IMR-90 (cell line): ENCODE measurements at places on chromosomes 6 and 20. TPM values are rescaled to one million over a fixed set of nuclear protein-coding genes. Genes with fewer than 3 reads are reported as not detected.
A peak's percentile ranks its signal among the peaks of the same experiment; 100 is the strongest.

Gene SLC26A8
- total RNA-seq: not detected in 2 replicates

Gene AURKA
- 83.3 and 88.0 TPM in 2 replicates for total RNA-seq

Gene BEND3
- total RNA-seq: 1.8 and 1.9 TPM in 2 replicates

Gene SMIM26
- total RNA-seq: 42.8 and 49.2 TPM in 2 replicates

Gene BCAS4
- 40.0 and 47.5 TPM in 2 replicates for total RNA-seq

Gene TRIM40
- total RNA-seq: not detected in 2 replicates

Gene MYT1
- total RNA-seq: not detected in 2 replicates

Gene ENPP1
- total RNA-seq: 38.9 and 39.4 TPM in 2 replicates

- DNase-seq: peak; percentile 54
Measured at GRCh38 chr6:44453146-44453545, 65.6 kb downstream of the CDC5L start.

GRCh38 chr6:142744836-142745235 is 200.1 kb downstream of the HIVEP2 start:
- DNase-seq: peak; percentile 54

DNA sequence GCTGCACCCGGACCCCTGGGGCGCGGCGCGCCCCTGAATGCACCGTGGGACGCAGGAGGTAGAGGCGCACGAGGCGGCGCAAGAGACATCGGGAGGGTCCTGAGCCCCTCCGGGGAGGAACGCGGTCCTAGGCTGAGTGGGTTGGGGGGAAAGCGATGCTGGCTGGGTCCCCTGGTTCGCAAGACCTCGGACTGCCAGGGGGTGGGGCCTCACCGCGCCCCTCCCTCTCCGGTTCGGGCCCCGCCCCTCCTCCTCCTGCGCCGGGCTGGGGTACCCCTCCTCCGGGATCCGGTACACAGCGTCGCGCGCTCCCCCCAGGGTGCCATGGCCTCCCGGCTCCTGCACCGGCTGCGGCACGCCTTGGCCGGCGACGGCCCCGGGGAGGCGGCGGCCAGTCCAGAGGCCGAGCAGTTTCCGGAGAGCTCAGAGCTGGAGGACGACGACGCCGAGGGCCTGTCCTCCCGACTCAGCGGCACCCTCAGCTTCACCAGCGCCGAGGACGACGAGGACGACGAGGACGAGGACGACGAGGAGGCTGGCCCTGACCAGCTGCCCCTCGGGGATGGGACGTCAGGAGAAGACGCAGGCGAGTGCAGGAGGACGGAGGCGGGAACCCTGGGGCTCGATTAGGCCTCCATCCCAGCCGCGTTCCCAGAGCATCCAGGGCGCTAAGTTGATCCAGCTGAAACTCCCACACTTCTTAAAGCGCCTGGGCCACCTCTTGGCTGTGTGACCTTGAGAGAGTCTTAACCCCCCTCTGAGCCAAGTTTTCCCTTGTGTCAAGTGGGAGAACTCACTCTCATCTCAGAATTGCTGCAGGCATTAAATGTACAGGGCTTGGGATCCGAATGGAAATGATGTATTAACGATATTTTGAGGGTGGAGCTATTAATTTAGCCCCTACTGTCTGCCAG is 541 bp downstream of the SNX21 start:
- peak; percentile 49 for DNase-seq

GRCh38 chr6:138659998-138660397 is 113.6 kb upstream of the CCDC28A start:
- DNase-seq: no peak

DNA sequence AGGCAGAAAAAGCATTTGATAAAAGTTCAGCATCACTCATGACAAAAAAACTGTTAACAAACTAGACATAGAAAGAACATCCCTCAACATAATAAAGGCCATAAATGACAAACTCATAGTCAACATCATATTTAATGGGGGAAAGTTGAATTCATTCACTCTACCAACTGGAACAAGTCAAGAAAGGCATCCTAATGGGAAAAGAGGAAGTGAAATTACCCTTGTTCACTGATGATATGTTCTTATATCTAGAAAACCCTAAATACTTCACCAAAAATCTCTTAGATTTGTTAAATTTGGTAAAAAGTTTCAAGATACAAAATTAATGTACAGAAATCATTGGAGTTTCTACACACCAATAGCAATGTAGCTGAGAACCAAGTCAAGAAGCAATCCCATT is 48.9 kb downstream of the GGTLC1 start:
- DNase-seq: no peak

DNA sequence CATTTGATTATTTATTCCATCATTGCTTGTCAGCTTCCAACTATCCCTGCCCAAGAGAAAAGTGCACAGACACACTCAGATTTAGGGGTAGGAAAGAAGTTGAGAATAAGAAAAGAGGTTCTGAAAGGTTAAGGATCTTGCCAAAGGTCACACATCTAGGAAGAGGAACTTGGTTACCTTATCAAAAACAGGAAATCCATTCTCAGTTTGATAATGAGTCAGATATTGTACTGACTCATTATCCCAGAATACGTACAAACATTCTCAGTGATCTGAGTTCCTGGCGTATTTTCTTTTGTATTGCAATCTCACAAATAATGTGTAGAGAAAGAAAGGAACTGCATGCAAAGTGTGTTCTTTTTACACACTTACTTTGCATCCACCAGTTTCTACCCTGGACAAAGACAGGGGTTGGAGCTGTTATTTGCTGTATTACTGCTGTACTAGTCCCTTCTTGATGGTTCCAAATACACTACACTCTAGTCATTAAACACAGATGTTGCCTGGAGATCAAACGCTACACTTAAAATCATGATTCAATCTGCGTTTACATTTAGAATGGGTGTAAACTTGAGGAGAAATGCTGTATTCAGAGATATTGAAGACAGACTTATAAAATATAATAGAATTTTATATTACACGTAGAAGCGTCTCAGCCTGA is 545.7 kb downstream of the PRKN start:
- no peak for DNase-seq

- DNase-seq: no peak
Measured at GRCh38 chr20:41367956-41368355, 1.3 kb upstream of the EMILIN3 start.

DNA sequence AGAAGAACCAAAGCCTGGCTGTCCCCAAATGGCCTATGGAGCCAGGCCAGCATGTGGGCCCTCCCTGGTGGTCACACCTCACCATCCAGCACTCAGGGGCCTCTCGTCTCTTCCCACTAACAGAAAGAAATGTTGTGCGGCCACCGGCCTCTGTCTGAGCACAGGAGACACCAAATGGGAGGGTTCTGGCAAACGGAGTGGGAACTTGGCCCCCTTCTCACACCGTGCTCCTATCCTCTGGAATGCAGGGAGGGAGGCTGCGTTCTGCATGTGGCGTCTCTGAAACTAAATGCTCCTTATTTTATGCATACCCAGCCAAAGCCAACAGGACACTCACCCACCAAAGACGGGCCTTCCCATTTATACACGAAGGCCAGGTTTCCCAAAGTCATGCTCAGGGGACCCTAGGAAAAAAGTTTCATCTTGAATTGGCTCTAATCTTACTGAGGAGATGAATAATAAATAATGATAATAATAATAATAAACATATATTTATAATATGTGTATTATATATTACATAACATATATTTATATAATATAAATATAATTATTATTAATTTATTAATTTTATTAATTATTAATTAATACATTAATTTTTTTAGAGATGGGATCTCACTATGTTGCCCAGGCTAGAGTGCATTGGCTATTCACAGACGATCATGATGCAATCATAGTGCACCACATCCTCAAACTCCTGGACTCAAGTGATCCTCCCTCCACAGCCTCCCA is 102.4 kb downstream of the FOXF2 start:
- DNase-seq: no peak

DNA sequence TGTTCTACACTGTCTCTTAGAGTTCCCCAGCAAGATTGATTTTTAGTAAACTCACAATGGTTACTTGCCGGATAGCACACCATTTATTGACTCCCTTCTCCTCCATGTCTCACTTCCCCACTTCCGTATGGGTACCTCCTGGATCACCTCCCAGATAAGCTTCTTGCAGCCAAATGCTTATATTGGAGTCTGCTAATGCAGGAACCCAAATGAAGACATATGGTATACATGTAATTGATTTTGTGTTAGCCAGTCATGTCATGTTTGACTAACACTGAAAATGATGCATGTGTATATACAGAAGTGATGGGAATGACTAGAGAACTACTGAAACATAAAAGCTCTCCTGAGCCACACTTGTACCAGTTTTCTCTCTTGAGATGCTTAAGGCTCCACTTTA is 46.1 kb upstream of the TMX4 start:
- no peak for DNase-seq

- DNase-seq: no peak
Measured at GRCh38 chr6:36818756-36819155, 20.5 kb downstream of the CPNE5 start.

- no peak for DNase-seq
Measured at GRCh38 chr6:75479712-75480111, 13.9 kb downstream of the FILIP1 start.

DNA sequence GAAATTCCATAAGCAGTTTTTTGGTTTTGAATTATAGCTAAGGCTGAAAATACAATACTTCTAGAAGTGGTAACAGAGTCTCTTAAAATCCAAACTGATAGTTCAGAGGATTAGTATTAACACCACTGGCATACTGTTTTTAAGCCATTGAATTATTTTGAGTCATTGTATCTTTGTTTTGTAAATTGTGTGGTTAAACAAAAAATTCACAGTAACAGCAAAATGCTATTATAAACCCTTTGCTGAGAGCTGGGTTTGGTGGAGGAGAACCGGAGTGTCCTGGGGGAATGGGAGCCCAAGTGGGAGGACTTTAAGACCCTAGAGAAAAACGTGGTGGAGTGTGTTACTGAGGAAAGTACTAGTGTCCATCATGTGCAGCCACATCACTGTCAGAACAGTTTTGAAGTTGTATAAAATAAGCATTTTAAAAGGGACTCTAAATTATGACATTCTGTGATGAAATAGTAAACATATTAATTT is 125.1 kb downstream of the LRRC1 start:
- DNase-seq: no peak

DNA sequence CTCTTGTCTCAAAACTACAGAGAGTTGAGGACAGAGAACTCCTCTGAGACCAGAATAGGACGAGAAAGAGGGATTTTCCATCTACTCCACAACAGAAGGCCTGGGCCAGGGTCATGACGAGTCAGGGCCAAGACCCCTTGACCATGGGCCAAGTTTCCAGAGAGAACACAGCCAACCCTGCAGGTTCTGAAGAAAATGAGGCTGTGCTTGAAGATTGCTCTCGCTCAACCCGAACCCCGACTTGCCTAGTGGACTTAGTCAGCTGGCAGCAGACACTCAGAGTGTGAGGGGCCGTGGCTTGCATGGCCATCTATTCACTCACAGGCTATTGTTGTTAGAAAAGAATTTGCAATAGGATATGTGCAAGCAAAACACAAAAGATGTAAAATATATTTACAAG is 54.5 kb downstream of the TMEM242 start:
- DNase-seq: no peak

DNA sequence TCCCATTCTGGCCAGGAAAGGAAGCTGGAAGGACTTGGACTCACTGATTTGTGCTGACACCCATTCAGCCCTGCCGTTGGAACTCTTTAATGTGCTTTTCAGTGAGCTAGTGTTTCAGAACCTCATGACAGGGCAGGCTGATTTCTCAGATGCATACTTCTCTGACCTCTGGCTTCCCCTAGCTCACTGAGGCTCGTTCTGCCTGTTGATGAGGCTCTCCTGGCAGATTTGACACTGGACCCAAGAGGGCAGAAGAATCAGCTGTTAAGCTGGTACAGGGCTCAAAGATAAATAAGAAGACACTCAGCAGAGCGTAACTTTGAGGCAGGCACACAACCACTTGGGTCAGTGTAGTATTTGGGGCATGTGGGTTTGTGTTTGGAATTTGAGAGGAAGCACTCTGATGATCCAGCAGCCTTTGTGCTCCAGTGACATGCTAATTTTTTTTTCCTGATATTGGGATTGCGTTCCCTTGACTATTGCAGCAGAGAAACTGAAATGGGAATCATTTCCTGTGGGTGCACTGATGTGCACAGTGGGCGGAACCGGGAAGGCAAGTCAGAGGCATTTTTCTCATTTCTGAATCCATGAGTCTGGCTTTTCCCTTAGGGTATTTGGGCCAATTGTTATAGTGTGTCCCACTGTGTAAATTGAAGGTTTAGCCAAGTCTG is 80.2 kb downstream of the CARMIL1 start:
- peak; percentile 50 for DNase-seq

DNA sequence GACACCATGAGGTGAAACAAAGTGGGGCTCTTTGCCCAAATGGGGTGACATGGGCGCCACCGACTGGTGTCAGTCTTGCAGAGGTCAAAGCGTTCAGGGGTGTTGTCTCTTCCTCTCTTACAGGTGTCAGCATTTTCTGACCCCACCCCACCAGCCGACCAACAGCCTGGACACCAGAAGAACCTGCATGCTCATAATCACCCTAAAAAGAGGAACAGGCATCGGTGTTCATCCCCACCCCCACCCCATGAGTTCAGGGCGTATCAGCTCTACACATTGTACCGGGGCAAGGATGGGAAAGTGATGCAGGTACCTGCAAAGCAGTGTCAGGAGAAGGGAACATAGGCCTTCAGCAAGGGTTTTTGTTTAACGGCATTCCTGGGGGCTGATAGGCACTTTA is 14.8 kb downstream of the LYRM2 start:
- no peak for DNase-seq

GRCh38 chr6:158910484-158911440 is 89.2 kb downstream of the RSPH3 start:
- DNase-seq: no peak

- DNase-seq: no peak
Measured at GRCh38 chr6:25035512-25036435, 100.0 kb upstream of the RIPOR2 start.

- DNase-seq: peak; percentile 13
Measured at GRCh38 chr6:122713138-122713537, 66.4 kb upstream of the FABP7 start.

DNA sequence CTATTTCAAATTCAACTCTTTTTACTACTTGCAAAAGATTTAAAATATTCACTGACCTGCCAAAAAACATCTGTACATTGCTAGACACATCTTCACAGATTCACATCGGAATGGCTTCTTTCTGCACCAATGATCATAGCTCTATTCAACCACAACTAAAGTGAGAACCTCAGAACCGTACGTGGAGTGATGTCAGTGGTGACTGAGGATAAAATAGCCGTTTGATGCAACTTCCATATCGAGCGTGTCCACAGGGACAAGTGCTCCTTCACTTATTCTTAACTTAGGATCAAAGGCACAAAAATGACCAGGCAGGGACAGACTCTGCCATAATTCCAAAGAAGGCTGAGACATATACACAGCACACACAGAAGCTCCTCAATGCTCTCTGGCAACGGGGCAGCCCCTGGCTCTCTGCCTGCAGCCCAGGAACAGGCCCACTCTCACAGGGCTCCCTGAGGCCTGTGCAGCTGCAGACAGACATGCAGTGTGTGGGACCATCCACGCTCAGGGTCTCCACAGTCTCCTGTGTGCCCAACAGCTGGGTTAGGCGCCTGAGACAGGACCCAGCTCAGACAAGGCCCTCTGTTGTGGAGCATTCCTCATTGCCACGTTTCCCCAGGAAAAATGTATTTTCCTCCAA is 22.8 kb downstream of the FYN start:
- no peak for DNase-seq

GRCh38 chr6:108737594-108738546 is 110.4 kb upstream of the ARMC2 start:
- peak; percentile 99 for DNase-seq

GRCh38 chr6:34044945-34045595 is 100.8 kb downstream of the GRM4 start:
- no peak for DNase-seq
